ENCODE measurements at places on chromosomes 5 and 9.

DNA sequence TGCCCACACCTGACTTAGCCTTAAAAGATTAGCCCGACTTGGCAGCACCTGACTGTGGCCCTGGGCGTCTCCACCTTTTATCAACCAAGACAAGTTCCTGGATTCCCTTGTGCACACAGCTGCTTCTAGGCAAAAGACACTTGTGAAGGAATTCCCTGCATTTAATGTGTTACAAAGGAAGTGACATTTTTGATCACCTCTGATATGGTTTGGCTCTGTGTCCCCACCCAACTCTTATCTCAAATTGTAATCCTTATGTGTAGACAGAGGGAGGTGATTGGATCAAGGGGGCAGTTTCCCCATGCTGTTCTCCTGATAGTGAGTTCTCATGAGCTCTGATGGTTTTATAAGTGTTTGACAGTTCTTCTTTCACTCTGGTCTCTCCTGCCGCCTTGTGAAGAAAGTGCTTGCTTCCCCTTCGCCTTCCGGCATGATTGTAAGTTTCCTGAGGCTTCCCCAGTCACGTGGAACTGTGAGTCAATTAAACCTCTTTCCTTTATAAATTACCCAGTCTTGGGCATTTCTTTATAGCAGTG lies 2.6 kb upstream of the CPEB4 start:
- no peak for DNase-seq

DNA sequence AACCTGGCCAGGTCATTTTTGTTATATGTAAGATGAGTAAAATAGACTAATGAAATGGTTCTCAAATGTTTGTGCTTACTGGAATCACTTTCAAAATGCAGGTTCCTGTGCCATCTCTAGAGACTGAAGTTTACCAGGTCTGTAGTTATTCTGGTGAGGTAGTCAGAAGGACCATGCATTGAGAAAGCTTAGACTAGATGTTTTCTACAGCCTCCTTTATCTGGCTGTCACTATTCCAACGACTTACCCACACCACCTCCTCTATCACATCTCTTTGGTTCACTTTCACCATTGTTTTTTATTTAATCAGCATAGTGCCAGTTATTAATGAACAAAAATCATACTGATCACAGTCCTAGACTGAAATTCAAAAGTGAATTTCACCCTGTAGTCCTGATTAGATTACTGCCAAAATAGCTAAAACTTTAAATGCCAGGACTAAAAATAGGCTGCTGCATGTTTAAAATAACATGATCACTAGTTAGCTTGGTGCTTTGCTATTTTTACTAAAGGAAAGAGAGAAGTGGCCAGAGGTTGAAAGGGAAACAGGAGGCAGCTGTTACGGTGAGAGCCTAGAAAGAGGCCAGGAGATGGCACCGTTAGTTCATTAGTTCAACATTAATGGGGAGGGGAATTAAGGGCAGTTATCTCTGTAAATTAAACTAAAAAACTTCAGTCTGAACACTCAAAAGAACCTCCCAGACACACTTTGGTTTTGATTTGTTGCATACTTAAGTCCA lies 13.9 kb upstream of the FNIP1 start:
- DNase-seq = no peak

DNA sequence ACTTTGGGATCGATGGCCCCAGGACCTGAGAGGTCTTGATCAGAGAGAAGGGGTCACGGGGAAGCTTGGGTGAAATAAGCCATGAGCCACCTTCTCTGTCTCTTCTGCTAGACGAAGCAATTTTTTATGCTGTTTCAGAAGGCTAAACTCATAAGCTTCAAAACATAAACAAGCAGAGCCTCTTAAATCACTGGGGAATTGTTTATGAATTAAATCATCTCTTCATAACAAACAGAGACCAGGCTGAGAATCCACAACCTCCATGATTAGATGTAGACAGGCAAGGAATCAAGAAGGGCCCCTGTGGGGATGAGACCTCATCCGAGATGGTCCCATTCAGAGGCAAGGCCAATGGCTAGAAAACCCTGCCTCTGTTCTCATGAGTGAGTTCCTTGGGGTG lies 21.7 kb upstream of the TCOF1 start:
- no peak for DNase-seq

GRCh38 chr5:28574606-28575005 lies 1536.2 kb upstream of the CDH9 start:
- DNase-seq = no peak

DNA sequence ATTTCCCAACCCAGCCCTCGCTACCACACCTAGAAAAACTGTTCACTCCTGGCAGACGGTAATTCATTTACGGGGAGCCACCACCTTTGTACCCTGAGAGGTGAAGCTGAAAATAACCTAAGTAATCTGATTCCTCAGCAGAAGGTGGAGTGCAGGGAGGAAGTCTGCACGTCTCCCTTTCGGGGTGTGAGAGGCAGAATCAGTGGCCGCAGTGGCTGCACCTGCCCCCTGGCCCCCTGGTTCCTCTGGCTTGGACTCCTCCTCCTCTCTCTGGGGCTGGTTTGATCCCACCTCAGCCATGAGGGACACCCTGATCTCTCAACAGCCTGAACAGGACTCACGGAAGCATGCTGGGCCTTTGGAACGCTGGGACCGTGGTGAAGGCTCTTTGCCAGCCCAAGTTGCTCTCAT lies 10.5 kb downstream of the TMEM174 start:
- peak; percentile 13 for DNase-seq

- DNase-seq = no peak
Observed at GRCh38 chr9:81074221-81074620, 615.1 kb downstream of the TLE1 start.

DNA sequence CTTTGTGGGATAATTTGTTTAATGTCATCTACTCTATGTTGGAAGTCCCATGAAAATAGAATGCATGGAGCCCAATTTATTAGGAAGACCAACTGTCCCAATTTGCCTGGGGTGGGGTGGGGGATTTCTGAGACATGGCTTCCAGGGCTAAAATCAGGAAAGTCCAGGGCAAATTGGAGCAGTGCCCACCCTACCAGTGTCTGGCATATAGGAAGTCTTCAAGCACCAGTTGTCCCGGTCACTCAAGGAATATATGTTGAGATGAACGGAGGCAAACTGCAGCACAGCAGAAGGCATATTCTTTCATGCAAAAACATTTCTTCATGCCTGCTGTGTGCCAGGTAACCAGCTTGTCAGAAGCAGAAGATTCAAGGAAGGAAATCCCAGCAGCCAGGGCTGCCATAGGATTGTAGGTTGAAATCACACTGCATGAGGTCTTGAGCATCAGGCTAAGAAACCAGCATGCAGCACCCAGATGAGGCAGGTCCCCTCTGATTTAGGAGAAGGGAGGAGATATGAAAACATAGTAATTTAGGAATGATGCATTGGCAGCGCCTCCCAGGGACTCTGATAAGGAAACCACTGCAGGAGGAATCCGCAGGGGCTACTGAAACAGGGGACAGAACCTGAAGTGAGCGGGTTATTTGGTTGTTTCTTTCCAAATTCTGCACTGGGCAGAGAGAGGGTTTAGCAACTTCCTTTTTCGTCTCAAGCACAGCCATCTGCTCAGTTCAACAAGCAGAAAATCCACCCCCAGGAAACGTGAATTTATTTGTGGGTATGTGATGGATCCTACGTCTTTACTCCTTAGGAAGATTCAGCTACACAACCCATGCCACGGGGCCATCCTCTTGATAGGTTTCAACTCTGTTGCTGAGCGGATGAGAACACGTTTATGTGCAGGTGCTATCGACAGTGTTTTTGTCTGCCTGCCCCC lies 112.6 kb upstream of the CPEB4 start:
- DNase-seq = no peak

GRCh38 chr9:29659736-29660135 lies 2086.5 kb upstream of the C9orf72 start:
- DNase-seq = no peak

DNA sequence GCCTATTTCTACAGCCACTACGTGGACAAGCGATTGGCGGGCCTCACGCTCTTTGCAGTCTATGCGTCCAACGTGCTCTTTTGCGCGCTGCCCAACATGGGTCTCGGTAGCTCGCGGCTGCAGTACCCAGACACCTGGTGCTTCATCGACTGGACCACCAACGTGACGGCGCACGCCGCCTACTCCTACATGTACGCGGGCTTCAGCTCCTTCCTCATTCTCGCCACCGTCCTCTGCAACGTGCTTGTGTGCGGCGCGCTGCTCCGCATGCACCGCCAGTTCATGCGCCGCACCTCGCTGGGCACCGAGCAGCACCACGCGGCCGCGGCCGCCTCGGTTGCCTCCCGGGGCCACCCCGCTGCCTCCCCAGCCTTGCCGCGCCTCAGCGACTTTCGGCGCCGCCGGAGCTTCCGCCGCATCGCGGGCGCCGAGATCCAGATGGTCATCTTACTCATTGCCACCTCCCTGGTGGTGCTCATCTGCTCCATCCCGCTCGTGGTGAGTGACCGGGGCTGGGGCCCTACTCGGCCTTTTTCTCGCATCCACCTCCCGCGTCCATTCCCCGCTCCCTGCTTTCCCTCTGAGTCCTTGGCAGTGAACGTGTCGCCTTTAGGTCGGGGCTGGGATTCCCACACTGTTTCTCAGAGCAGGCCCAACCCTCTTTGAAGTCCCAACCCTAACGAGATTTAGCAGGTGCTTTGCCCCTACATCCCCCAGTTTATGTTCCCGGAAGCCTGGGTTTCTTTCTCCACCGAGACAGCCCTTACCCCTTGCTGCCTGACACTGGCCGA lies 1.8 kb downstream of the PTGER4 start:
- DNase-seq = no peak

DNA sequence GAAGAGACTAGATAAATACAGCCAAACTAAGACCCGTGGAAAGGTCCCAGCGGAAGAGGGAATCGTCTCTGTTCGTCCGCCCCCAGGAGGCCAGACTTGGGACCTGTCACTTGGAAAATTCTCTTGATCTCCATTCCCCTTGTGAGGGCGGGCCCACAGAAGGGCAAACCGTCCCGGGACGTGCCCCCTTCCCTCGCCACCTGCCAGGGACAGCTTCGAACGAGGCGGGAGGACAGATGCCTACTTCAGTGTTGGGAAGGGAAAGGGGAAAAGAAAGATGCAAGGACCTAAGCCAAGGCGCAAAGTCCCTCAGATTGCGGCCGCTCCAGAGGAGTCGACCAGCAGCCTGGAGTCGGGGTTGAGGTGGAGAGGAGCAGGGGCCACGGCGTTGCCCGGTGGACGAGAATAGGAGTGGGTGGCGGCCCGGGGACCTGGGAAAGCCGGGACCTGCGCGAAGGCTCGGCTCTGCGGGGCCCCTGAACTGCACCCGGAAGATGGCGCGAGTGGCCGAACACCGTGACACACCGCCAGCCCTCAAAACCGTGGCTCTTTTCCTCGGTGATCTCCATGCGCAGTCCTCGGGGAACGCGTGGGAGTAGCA lies 4.4 kb upstream of the EBF1 start:
- DNase-seq = peak; percentile 58

GRCh38 chr9:108417726-108418125 lies 438.1 kb downstream of the ACTL7B start:
- no peak for DNase-seq

- DNase-seq = no peak
Observed at GRCh38 chr5:159051421-159052282, 48.1 kb downstream of the EBF1 start.

- no peak for DNase-seq
Observed at GRCh38 chr5:143134900-143135299, 268.6 kb downstream of the NR3C1 start.

DNA sequence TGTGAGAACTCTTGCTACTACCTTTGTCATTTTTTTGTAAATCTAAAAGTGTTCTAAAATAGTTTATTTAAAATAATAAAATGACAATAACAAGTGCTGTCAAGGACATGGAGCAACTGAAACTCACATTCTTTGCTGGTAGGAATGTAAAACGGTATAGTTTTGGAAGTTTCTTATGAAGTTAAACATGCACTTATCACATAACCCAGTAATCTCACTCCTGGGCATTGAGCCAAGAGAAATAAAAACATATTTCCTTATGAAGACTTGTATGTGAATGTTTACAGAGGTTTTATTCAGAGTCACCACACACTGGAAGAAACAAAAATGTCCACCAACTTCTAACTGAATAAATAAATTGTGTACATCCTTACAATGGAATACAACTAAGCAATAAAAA lies 46.0 kb upstream of the COL15A1 start:
- no peak for DNase-seq

GRCh38 chr9:128714586-128715435 lies 9.1 kb downstream of the ZDHHC12 start:
- DNase-seq = no peak

DNA sequence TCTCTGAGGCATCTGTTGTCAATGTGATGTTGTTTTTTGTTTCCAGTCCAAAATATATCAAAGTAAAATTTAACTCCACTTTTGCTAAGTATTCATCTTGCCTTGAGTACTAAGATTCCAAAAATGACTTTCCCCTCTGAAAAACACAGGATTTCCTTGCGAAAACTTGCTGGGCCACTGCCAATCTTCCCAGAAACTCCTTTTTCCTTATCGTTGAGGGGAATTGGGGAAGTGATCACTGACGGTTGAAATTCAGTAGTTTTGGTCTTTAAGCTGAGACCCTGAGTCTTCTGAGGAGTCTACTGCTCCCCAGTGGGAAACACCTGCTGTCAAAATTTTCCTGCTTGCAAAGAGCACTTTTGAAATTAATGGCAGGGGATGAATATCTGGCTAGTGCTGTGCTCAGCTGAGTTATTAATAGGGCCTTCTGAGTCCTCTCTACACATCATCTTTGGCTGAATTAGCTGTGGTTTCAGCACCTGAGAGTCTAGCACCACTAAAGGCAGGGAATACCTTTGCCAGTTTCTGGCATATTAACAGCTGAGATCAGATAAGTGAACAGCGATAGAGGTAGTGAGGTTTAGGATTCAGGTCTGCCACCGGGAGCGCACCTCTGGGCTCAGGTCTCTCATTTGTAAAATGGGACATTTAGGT lies 18.0 kb downstream of the TLR4 start:
- DNase-seq = no peak

GRCh38 chr5:10580531-10581423 lies 16.9 kb downstream of the ANKRD33B start:
- DNase-seq = no peak

- no peak for DNase-seq
Observed at GRCh38 chr9:25990376-25990775, 312.1 kb upstream of the TUSC1 start.

- no peak for DNase-seq
Observed at GRCh38 chr5:166639151-166639550, 1652.3 kb upstream of the WWC1 start.

GRCh38 chr5:28329176-28329575 lies 1290.8 kb upstream of the CDH9 start:
- no peak for DNase-seq

- no peak for DNase-seq
Observed at GRCh38 chr5:160643616-160644240, 208.3 kb downstream of the ATP10B start.

- no peak for DNase-seq
Observed at GRCh38 chr5:65125591-65126541, 355.9 kb downstream of the ADAMTS6 start.

GRCh38 chr5:173835661-173836060 lies 52.5 kb upstream of the CPEB4 start:
- no peak for DNase-seq

DNA sequence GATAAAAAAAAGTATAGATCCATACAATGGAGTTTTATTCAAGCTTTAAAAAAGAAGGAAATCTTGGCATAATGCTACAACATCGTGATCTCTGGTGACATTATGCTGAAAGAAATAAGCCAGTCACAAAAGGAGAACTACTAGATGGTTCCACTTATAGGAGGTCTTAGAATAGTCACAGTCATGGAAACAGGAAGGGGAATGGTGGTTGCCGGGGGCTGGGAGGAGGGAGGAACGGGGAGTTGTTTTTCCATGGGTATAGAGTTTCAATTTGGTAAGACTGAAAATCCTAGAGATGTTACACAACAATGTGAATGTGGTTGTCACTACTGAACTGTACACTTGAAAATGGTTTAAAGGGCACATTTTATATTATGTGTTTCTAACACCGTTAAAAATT lies 94.5 kb downstream of the CFAP90 start:
- DNase-seq = no peak

All from HuH-7 (cell line).